ENCODE measurements at places on chromosomes 5 and 9.
A peak's percentile ranks its signal among the peaks of the same experiment; 100 is the strongest.

- no peak for DNase-seq
Observed at GRCh38 chr9:81581986-81582385, 107.4 kb downstream of the TLE1 start.

GRCh38 chr9:132743931-132744479 lies 73.7 kb downstream of the GTF3C4 start:
- DNase-seq = no peak

- DNase-seq = no peak
Observed at GRCh38 chr5:167057665-167058064, 1233.8 kb upstream of the WWC1 start.

GRCh38 chr5:168411871-168412270 lies 74.4 kb upstream of the RARS1 start:
- no peak for DNase-seq

DNA sequence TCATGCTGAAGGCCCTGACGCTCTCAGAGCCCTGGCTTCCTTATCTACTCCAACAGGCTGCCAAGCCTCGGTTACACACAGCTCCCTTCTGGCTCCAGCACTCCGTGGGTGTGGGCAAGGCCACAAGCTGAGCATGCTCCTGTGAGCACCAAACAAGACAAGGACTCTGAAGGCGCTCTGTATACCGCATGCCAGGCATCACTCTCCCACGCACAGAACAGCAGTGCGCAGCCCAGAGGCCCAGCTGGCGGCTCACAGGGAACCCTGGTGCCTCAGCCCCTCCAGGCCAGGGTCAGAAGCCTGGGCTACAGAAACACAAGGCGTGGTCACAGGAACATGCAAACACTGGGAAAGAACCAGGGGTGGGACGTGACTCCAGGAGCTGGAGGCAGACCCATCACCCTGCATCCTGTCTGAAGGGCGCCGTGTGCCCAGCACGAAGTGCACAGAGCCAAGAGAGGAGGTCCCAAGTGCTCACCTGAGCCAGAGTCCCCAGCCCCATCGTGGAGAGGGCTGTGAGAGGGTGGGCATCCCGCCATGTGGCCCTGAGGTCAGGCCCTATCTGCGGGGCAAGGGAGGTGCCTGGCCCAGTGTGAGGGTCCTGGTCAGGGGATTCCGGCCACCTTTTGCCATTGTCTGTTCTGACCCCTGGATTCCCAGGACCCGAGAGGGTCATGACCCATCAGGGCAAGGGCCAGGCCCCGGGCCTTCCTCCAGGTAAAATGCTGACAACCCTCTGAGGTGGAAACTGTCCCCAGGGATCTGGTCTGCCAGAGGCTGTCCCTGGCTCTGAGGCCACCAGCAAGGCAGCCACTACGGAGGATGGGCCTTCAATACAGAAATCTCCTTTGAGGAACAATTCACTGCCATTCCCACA lies 54.7 kb downstream of the COL23A1 start:
- no peak for DNase-seq

DNA sequence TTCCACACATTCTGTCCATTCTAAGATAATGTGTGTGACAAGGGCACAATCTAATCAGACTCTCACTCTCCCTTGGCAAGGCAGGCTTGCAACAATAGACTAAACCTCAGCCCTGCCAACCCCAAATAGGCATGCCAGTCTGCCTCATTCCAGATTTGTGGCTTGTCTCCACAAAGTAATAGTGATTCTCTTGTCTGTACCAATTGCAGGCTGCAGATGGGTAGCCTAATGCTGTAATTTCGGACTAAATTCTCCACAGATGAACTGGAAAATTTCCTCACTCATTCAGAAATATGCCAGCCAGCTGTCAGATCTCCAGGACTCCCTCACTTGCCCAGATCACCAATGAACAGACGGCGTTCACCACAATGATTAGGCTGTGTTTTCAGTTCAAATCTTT lies 413.6 kb downstream of the ELAVL2 start:
- peak; percentile 5 for DNase-seq

- no peak for DNase-seq
Observed at GRCh38 chr5:88824892-88825583, 57.9 kb downstream of the MEF2C start.

GRCh38 chr5:135095871-135096270 lies 61.8 kb upstream of the PITX1 start:
- no peak for DNase-seq

DNA sequence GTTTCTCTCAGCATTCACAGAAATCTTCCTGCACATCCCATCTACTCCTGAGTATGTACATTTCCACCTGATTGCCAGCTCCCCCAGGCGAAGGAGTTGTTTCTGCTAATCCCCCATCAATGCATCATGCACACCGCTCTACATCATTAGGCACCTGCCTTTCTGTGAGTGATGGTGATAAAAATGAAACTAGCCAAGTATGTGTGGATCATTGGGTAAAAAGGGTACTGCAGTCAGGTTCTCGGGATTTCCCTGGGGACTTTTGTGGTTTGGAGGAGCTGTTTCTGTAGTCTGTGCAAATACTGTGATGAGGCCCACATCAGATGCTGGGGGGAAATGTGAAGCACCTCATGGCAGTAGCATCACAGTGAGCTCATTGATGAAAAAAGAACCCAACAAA lies 30.4 kb downstream of the CAMK4 start:
- DNase-seq = no peak

GRCh38 chr5:79225026-79225425 lies 10.9 kb upstream of the JMY start:
- no peak for DNase-seq

GRCh38 chr5:111856876-111857466 lies 100.0 kb upstream of the NREP start:
- no peak for DNase-seq

- no peak for DNase-seq
Observed at GRCh38 chr5:42614509-42614908, 142.1 kb upstream of the CCDC152 start.

GRCh38 chr9:6931913-6932312 lies 174.1 kb downstream of the KDM4C start:
- no peak for DNase-seq

DNA sequence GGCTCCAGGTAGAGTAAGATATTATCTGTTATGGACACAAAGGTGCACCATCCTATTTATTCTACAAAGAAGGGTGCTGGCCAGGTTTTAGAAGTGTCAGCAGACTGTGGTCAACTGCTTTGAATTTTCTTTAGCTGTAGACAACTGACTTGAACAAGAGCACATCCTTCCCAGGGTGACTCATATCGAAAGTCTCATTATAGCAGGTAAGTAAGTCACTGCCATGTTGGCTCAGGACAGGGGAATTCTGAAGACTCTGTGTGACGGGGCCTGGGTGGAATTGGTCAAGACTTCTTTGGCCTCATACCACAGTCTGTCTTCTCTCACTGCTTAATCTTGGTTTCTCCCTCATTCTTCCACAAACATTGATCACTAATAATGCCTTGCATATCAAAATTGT lies 214.5 kb upstream of the CDH9 start:
- no peak for DNase-seq

DNA sequence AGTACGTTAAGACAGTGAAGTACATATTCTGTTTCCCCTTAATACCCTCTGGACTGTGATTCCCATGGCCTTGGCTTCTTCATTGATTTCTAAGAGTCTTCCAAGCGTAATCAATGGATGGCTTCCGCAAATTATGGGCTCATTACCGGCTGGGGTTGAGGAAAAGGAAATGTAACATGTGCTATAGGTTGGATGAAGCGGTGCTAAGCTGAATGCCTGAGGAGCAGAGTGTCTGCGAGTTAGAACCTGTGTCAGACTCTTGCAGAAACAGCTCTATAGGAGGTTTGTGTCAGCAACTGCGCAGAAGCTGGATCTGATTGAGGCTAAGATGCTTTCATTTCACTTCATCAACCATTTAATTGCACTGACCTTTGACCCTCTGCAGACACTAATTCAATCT lies 114.3 kb upstream of the CDH18 start:
- no peak for DNase-seq

- no peak for DNase-seq
Observed at GRCh38 chr9:129109952-129110739, 447 bp downstream of the CRAT start.

DNA sequence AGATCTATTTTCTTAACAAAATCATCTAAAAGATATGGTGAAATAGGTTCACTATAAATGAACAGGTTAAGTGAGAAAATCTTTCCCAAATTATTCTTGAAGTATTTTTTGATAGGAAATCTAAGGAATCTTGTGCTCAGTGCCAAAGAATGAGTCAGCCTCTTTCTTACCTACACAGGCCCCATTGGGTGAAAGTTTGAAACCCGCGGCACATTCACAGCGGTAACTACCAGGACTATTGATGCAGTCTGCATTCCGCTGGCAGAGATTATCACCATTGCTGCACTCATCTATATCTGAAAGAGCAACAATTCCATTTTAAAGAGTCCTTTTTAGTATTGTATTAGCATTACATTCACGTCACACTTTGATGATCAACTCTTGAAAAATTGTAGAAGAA lies 221.8 kb downstream of the SLC12A2 start:
- no peak for DNase-seq

DNA sequence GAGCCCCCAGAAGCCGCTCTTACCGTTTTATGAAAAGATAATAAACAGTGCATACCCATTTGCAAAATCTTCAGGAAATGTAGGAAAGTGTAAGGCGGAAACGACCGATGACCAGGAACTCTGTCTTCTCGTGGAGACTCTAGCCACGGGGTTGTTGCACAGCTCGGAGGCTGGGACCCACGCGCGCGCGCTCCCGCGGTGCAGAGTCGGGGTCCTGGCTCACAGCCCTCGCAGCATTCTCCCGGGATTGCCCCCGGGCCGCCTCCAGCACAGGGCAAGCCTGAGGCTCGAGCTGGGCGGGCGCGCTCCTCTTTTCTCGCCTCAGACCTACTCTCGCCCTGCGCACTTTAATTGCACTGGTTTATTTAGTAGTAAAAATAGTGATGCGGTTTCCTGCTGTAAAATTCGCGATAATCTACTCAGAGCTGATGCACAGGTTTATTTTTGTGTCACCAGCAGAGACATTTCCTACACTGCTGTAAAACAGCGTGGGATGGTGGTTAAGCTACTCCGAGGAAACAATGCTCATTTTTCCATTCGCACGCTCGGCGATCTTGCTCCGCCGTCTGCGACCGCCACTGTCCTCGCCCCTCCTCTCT lies 15.5 kb downstream of the TRIM7 start:
- DNase-seq = peak; percentile 51

- DNase-seq = no peak
Observed at GRCh38 chr9:114056527-114056926, 21.6 kb downstream of the AMBP start.

- DNase-seq = no peak
Observed at GRCh38 chr9:15856591-15856990, 303.7 kb downstream of the CCDC171 start.

- no peak for DNase-seq
Observed at GRCh38 chr9:123710299-123710698, 219.6 kb downstream of the DENND1A start.
